ENCODE measurements at places on chromosomes 6 and 20. TPM values are rescaled to one million over a fixed set of nuclear protein-coding genes. Genes with fewer than 3 reads are reported as not detected.

DNA sequence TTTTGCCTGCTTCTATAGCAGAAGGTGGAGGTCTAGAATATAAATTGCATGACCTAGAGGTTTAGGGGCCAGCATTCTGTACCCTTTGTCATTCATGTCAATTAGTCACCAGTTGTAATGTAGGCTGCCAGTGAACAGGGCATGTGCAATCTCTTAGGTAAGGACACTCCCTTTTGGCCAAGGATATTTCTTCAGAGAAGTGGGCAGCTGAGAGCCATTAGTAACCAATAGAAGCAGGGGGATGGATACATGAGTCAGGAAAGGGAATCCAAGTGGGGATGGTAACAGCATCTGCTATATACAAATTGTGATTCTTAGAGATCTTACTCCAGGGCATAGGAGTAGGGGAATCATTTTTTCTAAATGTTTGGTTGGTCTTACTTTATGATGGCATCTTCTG is 494.2 kb upstream of the JAG1 start:
- H3K27ac ChIP-seq: no peak overlapping the region
- H3K4me1 ChIP-seq: no peaks in the 10 kb centered on the region
- no peaks in the 10 kb centered on the region for H3K27me3 ChIP-seq
- no peak for DNase-seq
- no peaks in the 10 kb centered on the region for H3K36me3 ChIP-seq

- H3K27ac ChIP-seq: no peak overlapping the region
- H3K36me3 ChIP-seq: no peaks in the 10 kb centered on the region
- H3K4me1 ChIP-seq: peaks cover 6% of the 10 kb centered on the region
- no peak overlapping the region for H3K4me3 ChIP-seq
- no peaks in the 10 kb centered on the region for H3K27me3 ChIP-seq
- DNase-seq: no peak
Measured at GRCh38 chr6:15410752-15411151, 164.9 kb downstream of the JARID2 start.

- no peak overlapping the region for H3K4me3 ChIP-seq
- H3K36me3 ChIP-seq: no peaks in the 10 kb centered on the region
- no peaks in the 10 kb centered on the region for H3K27me3 ChIP-seq
- H3K4me1 ChIP-seq: peaks cover 9% of the 10 kb centered on the region
Measured at GRCh38 chr20:11227602-11228001, 553.8 kb upstream of the JAG1 start.

DNA sequence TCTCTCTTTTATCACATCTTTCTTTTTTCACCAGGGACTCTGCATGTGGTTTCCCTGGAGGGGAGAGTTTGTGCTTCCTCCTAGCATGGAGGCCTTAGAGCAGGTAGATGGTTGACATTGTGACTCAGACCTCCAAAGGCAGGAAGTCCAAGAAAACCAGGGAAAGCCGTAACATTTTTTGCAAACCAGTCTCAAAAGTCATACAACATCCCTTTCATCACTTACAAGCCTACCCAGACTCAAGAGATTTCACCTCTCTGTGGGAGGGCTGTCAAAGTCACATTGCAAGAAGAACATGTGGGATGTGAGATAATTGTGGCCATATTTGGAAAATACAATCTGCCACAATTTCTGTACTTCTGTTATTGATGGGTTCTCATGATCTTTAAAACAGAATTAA is 46.2 kb downstream of the SNRNP48 start:
- no peaks in the 10 kb centered on the region for H3K27me3 ChIP-seq
- no peaks in the 10 kb centered on the region for H3K4me1 ChIP-seq
- H3K4me3 ChIP-seq: no peak overlapping the region
- no peaks in the 10 kb centered on the region for H3K36me3 ChIP-seq

MLN gene
- 0.39 TPM for total RNA-seq

GRCh38 chr20:38671186-38671585 is 53.1 kb upstream of the SLC32A1 start:
- H3K36me3 ChIP-seq: no peaks in the 10 kb centered on the region
- peaks cover 3% of the 10 kb centered on the region for H3K27me3 ChIP-seq
- H3K27ac ChIP-seq: peak overlapping the region; percentile 29
- DNase-seq: peak; percentile 95
- no peak overlapping the region for H3K4me3 ChIP-seq
- peaks cover 51% of the 10 kb centered on the region for H3K4me1 ChIP-seq

- H3K27ac ChIP-seq: no peak overlapping the region
- H3K4me3 ChIP-seq: no peak overlapping the region
- H3K36me3 ChIP-seq: no peaks in the 10 kb centered on the region
- no peaks in the 10 kb centered on the region for H3K27me3 ChIP-seq
- DNase-seq: no peak
Measured at GRCh38 chr6:156689656-156690055, 87.5 kb upstream of the ARID1B start.

DNA sequence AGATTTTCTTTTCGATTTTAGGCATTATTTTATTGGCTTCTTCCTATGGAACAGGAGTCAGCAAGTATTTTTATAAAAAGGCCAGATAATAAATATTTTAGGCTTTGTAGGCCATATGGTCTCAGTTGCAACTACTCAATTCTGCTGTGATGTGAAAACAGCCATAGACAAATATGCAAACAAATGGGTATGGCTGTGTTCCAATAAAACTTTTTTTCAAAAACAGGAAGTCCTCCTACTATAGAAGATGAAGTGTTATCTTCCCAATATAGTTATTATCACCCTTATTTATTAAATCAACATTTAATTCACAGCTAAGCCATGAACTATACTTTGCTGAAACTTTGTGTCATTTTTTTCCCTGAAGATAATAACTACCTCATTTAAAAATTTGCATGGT is 57.2 kb downstream of the CHD6 start:
- no peak overlapping the region for H3K27ac ChIP-seq
- H3K36me3 ChIP-seq: no peaks in the 10 kb centered on the region
- no peak for DNase-seq

DNA sequence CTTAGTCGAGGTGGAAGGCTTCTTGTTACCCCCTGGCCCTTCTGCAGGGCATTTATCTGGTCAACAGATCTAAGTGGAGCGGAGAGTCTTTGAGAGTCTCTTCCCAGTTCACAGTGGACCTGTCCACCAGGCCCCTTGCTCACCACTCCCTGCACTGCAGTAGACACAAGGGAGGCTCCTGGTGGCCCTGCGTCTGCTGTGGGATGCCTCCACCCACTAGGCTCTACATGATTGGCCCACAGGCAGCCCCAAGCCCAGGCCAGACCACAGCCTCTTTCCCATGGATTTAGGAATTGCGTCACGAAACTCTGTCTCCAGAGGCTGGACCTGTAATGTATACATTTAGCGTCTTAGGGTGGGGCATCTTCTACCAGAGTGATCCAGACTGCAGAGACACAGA is 28.4 kb downstream of the TBC1D7 start:
- peaks cover 15% of the 10 kb centered on the region for H3K4me1 ChIP-seq
- H3K4me3 ChIP-seq: no peak overlapping the region
- no peak overlapping the region for H3K27ac ChIP-seq
- H3K36me3 ChIP-seq: peaks cover 40% of the 10 kb centered on the region

TFAP2D gene
- total RNA-seq: not detected

DNA sequence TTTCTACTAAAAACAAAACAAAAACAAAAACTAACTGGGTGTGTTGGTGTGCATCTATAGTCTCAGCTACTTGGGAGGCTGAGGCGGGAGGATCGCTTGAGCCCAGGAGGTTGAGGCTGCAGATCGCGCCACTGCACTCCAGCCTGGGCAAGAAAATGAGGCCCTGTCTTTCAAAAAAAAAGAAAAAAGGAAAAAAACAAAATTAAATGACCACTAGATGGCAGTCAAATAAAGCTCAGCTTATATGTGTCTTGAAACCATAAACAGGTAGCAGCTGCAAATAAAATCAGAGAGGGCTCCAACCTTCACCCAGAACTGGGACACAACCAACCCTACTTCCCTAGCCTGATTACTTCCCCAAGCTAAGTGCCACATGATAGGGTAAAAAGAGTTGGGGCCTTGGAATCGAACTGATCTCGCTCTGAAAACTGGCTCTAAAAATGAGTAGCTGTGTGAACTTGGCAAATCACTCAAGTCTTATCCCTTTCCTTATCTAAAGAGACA is 67.1 kb upstream of the ADGRF4 start:
- no peaks in the 10 kb centered on the region for H3K36me3 ChIP-seq
- DNase-seq: peak; percentile 7
- no peak overlapping the region for H3K4me3 ChIP-seq

KCNK15 gene
- total RNA-seq: 0.30 TPM

GRCh38 chr20:35953387-35954199 is 709 bp downstream of the SCAND1 start:
- H3K4me1 ChIP-seq: peaks cover 12% of the 10 kb centered on the region
- H3K4me3 ChIP-seq: peak overlapping the region; percentile 91
- DNase-seq: peak; percentile 9
- H3K27ac ChIP-seq: peak overlapping the region; percentile 98

DNA sequence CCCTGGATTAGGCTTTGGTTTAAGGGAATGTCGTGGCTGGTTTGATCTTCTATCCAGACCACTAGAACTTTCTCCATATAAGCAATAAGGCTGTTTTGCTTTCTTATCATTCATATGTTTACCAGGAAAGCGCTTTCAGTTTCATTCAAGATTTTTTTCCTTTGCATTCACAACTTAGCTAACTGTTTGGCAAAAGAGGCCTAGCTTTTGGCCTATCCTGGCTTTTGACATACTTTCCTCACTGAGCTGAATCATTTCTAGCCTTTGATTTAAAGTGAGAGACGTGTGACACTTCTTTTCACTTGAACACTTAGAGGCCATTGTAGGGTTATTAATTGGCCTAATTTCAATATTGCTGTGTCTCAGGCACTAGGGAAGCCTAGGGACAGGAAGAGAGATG is 1.7 kb upstream of the FAM50B start:
- peaks cover 18% of the 10 kb centered on the region for H3K4me1 ChIP-seq
- no peak overlapping the region for H3K4me3 ChIP-seq
- H3K27me3 ChIP-seq: no peaks in the 10 kb centered on the region

DNA sequence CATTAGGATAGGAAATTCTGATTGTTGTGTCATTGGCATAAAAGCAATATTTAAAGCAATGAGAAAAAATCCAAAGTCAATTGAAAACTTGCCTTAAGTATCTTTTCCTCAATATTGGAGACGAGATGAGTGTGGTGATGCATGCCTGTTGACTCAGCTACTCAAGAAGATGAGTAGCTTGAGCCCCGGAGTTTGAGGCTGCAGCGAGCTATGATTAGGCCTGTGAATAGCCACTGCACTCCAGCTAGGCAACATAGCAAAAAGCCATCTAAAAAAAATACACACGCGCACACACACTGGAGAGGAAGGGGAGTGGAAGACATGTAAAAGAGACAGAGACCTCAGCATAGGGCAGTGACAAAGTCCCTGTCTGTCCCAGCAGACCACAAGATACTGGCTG is 9.7 kb upstream of the MARCKS start:
- no peak overlapping the region for H3K27ac ChIP-seq
- no peak overlapping the region for H3K4me3 ChIP-seq
- no peak for DNase-seq
- no peaks in the 10 kb centered on the region for H3K36me3 ChIP-seq
- no peaks in the 10 kb centered on the region for H3K27me3 ChIP-seq

RNF5 gene
- 56.6 TPM for total RNA-seq

GRCh38 chr6:24547243-24547642 is 52.5 kb downstream of the ALDH5A1 start:
- H3K27me3 ChIP-seq: no peaks in the 10 kb centered on the region
- H3K4me1 ChIP-seq: no peaks in the 10 kb centered on the region
- H3K27ac ChIP-seq: no peak overlapping the region
- DNase-seq: no peak
- H3K36me3 ChIP-seq: peaks cover 3% of the 10 kb centered on the region

MOCS3 gene
- 5.5 TPM for total RNA-seq

SEMG2 gene
- total RNA-seq: not detected

PGK2 gene
- not detected for total RNA-seq

CBLN4 gene
- 17.8 TPM for total RNA-seq

DNA sequence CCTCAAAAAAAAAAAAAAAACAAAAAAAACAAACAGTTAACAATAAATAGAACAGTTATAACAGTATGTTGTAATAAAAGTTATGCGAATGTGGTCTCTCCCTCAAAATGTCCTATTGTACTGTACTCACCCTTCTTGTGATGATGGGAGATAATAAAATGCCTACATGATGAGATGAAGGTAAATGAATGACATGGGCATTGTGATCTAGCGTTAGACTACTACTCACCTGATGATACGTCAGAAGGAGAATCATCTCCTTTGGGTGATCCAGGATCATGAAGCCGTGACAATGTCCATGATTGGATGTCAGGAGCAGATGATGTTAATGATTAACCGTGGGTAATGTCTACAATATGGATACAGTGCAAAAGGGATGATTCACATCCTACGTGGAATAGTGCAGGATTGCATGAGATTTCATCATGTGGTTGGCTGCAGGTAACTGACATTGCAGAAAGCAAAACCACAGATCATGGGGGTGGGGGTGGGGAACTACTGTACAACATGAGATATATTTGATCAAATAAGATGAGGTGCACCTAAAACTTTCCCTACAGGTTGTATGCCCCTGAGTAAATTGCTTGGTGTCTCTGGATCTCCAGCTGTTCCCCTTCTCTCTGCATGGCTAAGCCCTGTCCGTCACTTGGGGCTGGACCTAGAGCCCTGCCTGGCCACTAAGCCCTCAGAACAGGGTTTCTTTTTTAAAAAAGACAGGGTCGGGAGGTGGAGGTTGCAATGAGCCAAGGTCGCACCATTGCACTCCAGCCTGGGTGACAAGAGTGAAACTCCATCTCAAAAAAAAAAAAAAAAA is 6.2 kb upstream of the RBCK1 start:
- no peaks in the 10 kb centered on the region for H3K27me3 ChIP-seq
- H3K27ac ChIP-seq: no peak overlapping the region
- H3K4me1 ChIP-seq: no peaks in the 10 kb centered on the region
- H3K4me3 ChIP-seq: no peak overlapping the region
- H3K36me3 ChIP-seq: peaks cover 7% of the 10 kb centered on the region
- no peak for DNase-seq

TRIM38 gene
- total RNA-seq: 4.0 TPM

TMEM200A gene
- total RNA-seq: 13.6 TPM

DNA sequence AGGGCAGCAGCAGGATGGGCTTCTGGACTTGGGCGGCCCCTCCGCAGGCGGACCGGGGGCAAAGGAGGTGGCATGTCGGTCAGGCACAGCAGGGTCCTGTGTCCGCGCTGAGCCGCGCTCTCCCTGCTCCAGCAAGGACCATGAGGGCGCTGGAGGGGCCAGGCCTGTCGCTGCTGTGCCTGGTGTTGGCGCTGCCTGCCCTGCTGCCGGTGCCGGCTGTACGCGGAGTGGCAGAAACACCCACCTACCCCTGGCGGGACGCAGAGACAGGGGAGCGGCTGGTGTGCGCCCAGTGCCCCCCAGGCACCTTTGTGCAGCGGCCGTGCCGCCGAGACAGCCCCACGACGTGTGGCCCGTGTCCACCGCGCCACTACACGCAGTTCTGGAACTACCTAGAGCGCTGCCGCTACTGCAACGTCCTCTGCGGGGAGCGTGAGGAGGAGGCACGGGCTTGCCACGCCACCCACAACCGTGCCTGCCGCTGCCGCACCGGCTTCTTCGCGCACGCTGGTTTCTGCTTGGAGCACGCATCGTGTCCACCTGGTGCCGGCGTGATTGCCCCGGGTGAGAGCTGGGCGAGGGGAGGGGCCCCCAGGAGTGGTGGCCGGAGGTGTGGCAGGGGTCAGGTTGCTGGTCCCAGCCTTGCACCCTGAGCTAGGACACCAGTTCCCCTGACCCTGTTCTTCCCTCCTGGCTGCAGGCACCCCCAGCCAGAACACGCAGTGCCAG is at the start of gene TNFRSF6B:
Gene TNFRSF6B (plus strand): TSS at position 25 of the 729 bp plus-strand sequence. CDS start 116 bp downstream, at position 141.
- peaks cover 25% of the 10 kb centered on the region for H3K4me1 ChIP-seq
- DNase-seq: no peak
- H3K36me3 ChIP-seq: peaks cover 97% of the 10 kb centered on the region
- no peaks in the 10 kb centered on the region for H3K27me3 ChIP-seq
- H3K27ac ChIP-seq: no peak within 1 kb of the TSS
- H3K4me3 ChIP-seq: peak within 1 kb of the TSS; percentile 1
